ENCODE measurements at places on chromosomes 7 and 10. TPM values are rescaled to one million over a fixed set of nuclear protein-coding genes. Genes with fewer than 3 reads are reported as not detected.

Gene AMPH
- 3.1 TPM for total RNA-seq

Gene PRKAG2
- 5.2 TPM for total RNA-seq

Gene PLXNA4
- total RNA-seq, result 6.2 TPM

Gene FBXO24
- total RNA-seq, result 0.05 TPM
